ENCODE measurements at places on chromosomes 5 and 9.

DNA sequence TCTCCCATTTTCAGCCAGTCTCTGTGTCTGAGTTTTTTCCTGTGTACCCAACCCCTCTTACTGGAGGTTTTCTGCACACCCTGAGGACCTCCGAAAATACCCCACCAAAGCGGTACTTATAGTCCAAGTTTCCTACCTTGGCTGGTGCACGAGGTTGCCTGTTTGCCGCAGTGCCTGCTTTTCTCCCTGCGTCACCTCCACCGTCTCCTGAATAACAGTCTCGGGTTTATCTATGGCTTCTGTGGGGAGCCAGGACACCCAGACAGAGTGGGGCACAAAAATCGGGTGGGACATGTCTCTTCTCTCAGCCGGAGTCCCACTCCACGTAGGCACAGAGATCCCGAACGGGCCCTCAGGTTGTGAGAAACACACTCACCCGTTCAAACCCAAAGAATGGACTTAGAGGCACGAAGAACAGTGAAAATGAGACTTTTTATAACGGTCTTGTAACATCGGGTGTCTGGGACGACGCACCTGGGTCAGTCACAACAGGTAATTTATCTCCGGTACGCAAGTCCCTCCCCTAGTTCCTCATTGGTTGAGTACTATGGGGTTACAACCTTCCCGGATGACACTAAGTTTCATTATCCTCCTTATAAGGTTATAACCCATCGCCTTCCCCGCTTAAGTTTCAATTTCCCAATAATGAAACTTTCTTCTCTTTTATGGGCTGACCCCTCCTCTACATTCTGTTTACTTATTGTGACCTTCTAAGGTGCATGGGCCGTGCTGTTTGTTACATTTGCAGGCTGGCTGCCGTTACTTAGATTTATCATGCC, 970.2 kb upstream of the COX7C start:
- DNase-seq, result no peak

DNA sequence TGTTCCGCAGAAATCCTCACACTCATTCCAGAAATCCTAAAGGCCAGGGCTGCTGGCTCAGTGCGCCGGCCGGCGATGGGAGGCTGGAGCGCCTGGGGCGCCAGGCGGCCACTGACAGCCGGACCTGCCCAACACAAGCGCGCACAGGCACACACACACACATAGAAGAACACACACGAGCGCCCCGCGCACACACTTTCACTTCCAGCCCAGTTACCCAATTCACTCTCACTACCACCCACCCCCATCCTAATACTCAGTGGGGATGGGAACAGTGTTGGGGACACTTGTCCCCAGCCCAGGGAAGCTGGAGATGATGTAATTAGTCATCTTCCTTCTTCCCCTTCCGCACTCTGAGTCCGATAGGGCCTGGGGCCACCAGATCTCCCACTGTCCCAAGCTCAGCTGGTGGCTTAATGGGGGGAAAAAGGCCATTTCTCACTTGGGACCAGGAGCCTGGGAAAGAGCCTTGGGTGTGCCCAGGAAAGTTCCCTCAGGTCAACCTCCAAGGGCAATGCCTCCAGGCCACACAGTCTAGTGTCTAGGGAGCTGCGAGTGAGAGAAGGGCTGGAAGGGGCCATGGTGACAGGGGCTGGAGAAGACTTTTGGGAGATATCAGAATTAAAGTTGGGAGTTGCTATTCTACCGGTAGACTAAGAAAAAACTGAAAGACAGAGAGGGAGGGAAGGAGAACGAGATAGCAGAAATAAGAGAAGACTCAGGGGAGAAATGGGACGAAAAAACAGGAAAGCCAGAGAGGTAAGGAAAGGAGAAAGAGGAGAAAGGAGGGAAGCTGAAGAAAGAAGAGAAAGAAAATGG, 1.7 kb downstream of the EBF1 start:
- no peak for DNase-seq

GRCh38 chr5:143374496-143375217, 28.8 kb downstream of the NR3C1 start:
- DNase-seq, result no peak

GRCh38 chr5:68484307-68485068, 268.9 kb downstream of the PIK3R1 start:
- DNase-seq, result no peak

- DNase-seq, result no peak
These were observed 323.5 kb downstream of the TLE4 start for GRCh38 chr9:79895232-79895631.

DNA sequence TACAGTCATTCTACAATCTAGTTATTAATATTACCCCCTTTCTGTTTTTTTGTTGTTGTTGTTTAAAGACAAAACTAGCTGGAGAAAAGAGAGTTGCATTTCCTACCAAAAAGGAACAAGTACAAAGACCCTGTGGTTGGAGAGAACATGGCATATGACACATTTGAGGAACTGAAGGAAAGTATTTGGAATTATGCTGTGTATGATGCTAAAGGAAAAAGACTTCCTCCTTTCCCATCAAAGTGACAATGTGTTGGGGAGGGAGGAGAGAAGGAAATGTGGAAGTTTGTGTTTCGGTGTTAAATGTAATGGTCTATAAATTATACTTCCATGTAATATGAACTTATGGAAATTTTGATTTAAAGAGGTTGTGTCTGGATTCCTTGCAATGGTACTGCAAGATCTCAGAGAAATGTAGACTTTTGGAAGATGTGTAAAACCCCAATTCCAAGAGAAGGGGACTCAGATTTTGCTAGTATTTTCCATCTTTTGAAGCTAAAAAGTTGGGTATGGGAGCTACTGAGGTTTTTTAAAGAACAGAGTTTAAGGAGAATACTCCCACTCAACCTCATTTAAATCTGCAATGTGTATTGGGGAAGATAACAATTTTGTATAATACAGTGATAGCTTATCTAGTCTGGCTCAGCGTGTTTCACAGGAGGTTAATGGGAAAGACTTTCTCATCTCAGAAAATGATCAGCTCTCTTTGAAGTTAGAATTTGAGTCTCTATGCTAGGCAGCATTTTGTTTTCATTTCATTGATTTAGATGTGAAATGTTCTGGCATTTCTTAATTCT, 15.4 kb upstream of the TNFSF8 start:
- no peak for DNase-seq
